ENCODE measurements at places on chromosomes 13 and 19.
A peak's percentile ranks its signal among the peaks of the same experiment; 100 is the strongest.

- peak; percentile 36 for DNase-seq
These were observed 626 bp downstream of the ZNF233 start for GRCh38 chr19:44260343-44260681.

DNA sequence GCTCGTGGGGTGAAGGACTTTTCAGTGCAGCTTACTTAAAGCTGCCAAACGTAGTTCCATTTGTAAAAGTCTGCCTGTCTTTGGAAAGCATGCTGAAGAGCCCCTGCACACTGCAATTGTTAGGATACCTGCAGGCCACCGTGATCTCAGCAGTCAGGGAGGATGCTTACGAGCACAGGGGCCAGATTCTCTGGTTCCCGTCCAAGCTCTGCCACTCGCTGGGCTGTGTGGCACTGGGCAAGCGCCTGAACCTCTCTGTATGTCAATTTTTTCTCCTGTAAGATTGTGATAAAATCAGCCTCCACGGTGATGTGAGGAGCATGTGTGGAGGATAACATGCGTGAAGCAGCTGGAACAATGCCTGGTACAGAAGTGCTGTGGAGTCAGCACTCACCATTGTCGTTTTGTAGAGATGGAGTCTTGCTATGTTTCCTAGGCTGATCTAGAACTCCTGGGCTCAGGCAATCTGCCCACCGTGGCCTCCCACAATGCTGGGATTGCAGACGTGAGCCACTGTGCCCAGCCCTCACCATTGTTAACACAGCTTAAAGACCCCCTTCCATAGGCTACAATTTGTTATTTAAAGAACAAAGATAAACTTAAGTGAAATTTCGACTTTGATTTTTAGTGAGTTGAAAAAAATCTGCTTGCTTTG is 3.5 kb downstream of the ADPRHL1 start:
- no peak for DNase-seq

- peak; percentile 45 for DNase-seq
These were observed 89.3 kb downstream of the MIPEP start for GRCh38 chr13:23799945-23800344.

DNA sequence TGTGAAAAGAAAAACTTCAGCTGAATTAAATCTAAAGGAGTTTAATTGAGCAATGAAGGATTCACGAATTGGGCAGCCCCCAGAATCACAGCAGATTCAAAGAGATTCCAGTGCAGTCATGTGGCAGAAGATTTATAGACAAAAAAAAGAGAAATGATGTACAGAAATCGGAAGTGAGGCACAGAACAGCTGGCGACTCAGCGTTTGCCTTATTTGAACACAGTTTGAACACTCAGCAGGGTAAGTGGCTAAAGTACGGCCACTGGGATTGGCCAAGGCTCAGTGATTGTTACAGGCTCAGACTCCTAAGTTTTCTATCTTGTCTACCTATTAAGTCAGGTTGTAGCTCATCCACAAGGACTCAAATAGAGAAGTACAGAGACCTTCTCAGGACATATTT is 11.6 kb upstream of the CFAP97D2 start:
- DNase-seq = no peak

- DNase-seq = no peak
These were observed 494.6 kb downstream of the MYO16 start for GRCh38 chr13:109123971-109124370.

- DNase-seq = no peak
These were observed 253.6 kb downstream of the ATP8A2 start for GRCh38 chr13:25625414-25625813.
